ENCODE measurements at places on chromosomes 5 and 9. TPM values are rescaled to one million over a fixed set of nuclear protein-coding genes. Genes with fewer than 3 reads are reported as not detected.
A peak's percentile ranks its signal among the peaks of the same experiment; 100 is the strongest.

Gene FOXI1
- total RNA-seq: not detected

Gene IL6ST
- 9.6 TPM for total RNA-seq

Gene DND1
- 0.41 TPM for total RNA-seq

Gene PLAC8L1
- total RNA-seq: 0.92 TPM

Gene GDA
- total RNA-seq: 3.0 TPM

Gene CDH6
- total RNA-seq: 1.4 TPM

Gene SLC22A4
- total RNA-seq: 0.60 TPM

Gene POLK
- total RNA-seq: 9.0 TPM

Gene HTR4
- not detected for total RNA-seq

Gene CORO2A
- 26.2 TPM for total RNA-seq

Gene HAVCR2
- 0.11 TPM for total RNA-seq

Gene IFNA13
- not detected for total RNA-seq

GRCh38 chr5:171906703-171907590 lies 99.5 kb downstream of the FBXW11 start:
- DNase-seq: no peak

- no peak for DNase-seq
Measured at GRCh38 chr5:167770461-167770860, 521.0 kb upstream of the WWC1 start.

- no peak for DNase-seq
Measured at GRCh38 chr9:13787234-13787833, 507.8 kb upstream of the MPDZ start.

GRCh38 chr9:70340572-70340971 lies 73.9 kb downstream of the KLF9 start:
- DNase-seq: no peak

DNA sequence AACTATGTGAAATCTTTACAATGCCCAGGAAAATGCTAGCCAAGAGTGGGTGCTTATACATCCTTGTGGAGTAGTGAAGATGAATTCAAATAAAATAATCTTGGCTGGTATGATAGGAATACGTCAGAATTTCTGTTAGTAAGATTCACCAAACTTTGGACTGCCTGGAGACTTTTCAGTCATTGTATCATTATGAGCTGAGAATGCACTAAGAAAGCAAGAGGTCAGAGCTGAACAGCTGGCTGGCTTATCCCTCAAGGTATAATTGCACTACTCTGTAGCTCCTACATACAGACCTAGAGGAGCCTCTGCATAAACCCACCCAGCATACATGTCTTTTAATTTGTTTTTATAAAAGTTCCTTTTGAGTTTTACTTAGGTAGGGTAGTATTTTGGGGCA lies 568.5 kb upstream of the RIOK2 start:
- DNase-seq: no peak

DNA sequence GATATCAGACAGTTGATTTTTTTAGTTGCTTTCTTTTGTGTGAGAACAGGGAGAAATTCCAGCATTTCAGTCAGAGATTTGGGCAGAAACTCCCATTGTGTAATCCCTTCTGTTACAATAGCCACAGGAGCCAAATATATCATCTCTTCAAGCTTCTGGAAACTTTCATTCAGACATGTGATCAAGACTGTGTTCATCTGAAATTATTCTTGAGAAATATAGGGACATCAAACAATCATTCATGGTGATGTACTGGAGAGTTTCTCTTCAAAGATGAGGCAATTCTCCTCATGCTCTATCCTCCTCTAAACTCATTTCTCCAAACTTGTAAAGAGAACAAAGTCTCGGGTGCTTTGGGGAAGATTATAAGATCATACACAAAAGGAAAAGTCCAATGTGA lies 35.2 kb upstream of the CSNK1G3 start:
- DNase-seq: no peak

DNA sequence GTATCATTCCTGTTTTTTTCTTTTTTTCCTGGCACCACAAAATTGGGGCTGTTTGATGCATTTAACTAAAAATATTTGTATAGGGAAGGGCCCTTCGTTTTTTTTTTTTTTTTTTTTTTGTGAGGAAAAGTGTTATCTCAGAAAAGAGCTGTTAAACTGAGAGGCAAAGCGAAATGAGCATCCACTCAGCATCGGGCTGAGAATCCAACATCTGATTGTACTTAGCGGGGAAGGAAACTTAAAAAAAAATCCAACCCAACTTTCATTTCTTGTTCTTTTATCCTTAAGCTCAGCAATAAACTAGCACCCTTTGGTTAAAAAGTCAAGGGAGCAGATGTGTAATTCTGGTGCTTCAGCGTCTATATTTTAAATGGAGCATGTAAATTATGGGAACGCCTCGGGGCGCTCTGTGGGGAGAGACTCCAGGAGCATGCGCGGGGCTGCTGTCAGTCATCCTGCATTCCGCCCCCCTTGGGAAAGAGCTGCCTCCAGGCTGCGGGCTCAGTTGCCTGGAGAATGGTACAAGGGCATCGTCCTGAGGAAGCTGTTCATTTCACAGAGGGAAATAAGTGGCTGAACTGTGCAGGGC lies 33.3 kb downstream of the DMRT2 start:
- peak; percentile 59 for DNase-seq

DNA sequence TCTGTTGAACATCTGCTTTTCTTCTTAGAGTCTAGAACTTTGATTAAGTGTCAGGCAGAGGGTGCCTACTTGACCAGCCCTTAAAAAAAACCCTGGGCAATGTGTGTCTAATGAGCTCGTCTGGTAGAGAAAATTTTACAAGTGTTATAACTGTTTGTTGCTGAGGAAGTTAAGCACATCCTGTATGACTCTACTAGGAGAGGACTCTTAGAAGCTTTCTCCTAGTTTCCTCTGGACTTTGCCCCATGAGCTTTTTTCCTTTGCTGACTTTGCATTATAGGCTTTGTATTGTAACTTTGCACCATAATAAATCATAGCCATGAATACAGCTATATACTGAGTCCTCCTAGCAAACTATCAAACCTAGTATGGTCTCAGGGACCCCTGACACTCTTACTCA lies 39.4 kb downstream of the GNG10 start:
- no peak for DNase-seq

- DNase-seq: no peak
Measured at GRCh38 chr9:93815135-93815534, 140.0 kb downstream of the BARX1 start.

GRCh38 chr5:170368586-170368985 lies 20.6 kb downstream of the KCNMB1 start:
- no peak for DNase-seq

- DNase-seq: peak; percentile 58
Measured at GRCh38 chr5:39376293-39376714, 12.0 kb upstream of the C9 start.

DNA sequence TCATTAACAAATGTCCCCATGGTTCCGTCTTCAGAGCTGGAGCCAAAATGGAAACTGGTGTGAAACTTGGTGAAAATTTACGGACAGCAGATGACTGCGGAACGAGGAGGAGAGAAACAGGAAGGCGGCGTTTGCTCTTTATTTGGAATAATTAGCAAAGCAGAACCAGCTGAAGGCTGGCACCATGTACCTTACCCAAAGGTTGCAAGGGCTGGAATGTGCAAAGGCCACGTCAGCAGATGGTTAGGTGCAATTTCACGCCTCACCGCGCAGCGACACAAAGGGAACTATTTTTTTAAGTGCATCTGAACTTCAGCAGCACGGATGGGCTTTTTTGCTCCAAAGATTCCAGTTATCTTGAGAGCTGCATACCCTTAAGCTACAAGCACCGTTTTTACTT lies 127.4 kb downstream of the COL23A1 start:
- no peak for DNase-seq

GRCh38 chr9:17578577-17578910 lies 322 bp upstream of the SH3GL2 start:
- no peak for DNase-seq

DNA sequence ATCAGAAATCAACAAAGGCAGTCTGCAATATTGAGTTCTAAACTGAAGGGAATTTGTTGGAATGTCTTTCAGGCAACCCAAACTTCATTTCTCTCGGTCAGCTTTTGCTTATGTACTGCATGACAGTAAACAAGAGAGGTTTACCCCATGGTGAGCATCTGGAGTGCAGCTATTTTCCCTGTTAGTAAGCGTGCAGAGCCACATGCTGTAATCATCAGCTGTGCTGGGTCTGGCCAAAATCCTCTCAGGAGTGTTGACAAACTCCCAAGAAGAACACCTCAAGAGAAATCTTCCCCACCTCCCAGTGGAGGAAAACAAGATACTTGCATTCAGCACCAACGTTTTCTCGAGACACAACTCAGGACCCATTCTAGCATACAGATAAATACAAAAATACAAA lies 83.6 kb upstream of the ADAMTSL1 start:
- DNase-seq: no peak

GRCh38 chr9:105426657-105427056 lies 21.2 kb upstream of the FSD1L start:
- DNase-seq: no peak

- no peak for DNase-seq
Measured at GRCh38 chr9:112140936-112141335, 34.2 kb downstream of the SUSD1 start.

- no peak for DNase-seq
Measured at GRCh38 chr5:101676646-101677045, 619.4 kb downstream of the SLCO4C1 start.

DNA sequence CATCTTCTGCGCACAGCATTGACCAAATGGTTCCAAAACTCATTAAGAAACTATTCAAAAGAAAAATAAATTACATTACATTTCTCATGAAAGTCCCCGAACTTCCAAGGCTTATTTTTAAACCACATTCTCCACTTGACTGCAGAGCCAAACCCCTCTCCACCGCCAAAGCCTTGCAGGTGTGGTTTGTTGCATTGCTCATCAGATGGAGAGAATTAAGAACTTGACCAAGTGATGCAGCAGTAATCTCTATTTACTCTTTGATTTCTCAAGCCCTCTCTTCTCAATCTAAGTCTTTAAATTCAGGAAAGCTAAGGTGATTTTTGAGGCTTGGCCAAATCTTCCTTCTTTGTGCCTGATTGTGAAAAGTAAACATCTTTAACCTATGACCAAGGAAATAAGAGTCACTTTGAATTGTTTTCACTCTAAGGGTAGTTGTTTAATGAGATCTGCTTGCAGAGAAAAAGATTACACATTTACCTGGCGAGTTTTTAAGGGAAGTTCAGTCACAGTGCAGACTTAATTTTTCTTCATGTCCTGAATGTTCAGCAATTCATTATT lies 290.5 kb upstream of the ITGA1 start:
- no peak for DNase-seq

DNA sequence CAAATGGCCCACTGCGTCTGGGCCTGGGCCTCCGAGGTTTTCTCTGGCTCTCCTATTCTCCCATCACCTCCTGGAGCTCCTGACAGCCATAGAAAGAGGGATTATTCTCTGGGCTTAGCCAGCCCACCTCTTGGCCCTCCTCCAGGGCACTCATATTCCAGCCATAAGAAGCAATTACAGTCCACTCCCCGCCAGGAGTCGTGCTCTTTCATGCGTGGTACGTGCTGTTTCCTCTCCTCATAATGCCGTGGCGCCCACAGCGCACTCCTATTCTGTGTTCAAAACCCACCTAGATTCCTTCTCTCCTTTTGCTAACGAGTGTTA lies 240.8 kb upstream of the ZNF462 start:
- no peak for DNase-seq

DNA sequence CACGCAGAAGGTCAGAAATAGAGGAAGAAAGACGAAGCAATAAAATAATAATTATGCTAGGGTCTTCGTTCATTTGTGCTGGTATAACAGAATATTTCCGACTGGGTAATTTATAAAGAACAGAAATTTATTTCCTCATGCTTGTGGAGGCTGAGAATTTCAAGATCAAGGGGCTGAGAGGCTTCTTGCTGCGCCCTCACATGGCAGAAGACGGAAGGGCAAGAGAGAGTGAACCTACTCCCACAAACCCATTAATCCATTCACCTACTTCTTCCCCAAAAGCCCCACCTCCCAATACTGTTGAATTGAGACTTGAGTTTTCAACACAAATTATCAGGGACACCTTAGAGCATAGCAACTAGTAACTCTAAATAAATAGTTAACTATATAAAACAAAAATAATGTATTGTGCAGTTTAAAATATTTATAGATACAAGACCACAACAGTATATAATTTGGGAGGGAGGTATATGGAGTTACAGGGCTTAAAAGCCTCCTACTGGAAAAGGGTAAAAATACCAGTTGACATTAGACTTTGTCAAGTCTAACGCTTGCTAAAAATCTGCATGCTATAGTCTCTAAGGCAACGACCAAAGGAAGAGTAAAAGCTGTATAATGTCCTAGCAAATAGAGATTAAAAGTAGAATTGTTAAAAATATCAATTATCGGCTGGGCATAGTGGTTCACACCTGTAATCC lies 40.3 kb upstream of the NAA35 start:
- peak; percentile 10 for DNase-seq

GRCh38 chr5:125554355-125554754 lies 807.9 kb upstream of the ZNF608 start:
- DNase-seq: no peak

GRCh38 chr5:90020575-90021538 lies 388.7 kb downstream of the CETN3 start:
- no peak for DNase-seq

DNA sequence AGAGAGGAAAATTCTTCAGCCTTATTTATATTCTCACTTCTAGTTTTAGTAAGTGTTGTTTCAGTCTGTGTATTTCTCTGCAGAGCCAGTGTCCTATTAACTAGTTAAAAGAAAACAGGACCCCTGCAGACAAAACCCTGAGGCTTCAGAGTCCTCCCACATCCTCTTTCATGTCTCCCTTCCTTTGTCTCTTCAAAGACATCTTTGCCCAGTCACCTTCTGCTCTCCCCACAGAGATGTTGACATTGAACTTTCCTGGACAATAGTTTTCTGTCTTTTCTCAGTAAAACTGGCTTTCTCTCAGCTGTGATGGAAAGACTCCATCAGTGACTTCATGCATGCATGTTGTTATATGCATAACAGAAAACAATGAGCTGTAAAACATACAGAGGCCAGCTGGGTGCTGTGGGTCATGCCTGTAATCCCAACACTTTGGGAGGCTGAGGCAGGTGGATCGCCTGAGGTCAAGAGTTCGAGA lies 20.2 kb downstream of the GRAMD2B start:
- DNase-seq: no peak

DNA sequence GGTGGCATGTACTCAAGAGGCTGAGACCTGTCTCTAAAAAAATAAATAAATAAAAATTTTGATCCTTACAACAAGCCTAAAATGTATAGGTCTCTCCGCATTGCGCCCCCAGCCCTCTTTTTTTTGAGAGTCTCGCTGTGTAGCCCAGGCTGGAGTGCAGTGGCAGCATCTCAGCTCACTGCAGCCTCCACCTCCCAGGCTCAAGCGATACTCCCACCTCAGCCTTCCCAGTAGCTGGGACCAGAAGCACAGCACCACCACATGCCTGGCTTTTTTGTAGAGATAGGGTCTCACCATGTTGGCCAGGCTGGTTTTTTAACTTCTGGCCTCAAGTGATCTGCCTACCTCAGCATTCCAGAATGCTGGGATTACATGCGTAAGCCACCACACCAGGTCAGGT lies 2.2 kb upstream of the GARIN3 start:
- no peak for DNase-seq

DNA sequence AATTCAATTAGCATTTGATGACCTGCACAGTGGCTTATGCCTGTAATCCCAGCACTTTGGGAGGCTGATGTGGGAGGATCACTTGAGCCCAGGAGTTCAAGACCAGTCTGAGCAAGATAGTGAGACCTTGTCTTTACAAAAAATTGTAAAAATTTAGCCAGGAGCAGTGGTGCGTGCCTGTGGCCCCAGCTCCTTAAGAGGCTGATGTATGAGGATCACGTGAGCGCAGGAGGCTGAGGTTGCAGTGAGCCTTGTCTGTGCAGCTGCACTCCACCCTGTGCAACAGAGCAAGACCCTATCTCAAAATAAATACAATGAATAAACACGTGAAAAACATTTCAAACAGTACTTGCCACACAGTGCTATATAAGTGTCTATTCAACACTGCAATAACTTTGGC lies 4.2 kb downstream of the ABCA1 start:
- DNase-seq: no peak

GRCh38 chr5:36443941-36444340 lies 142.2 kb upstream of the RANBP3L start:
- DNase-seq: no peak
